Upper lobe of left lung (tissue), 6 donors: ENCODE measurements at places on chromosomes 3 and 15. TPM values are rescaled to one million over a fixed set of nuclear protein-coding genes. Genes with fewer than 3 reads are reported as not detected.

CHRM5 gene
- total RNA-seq, result 0.15 TPM

DNA sequence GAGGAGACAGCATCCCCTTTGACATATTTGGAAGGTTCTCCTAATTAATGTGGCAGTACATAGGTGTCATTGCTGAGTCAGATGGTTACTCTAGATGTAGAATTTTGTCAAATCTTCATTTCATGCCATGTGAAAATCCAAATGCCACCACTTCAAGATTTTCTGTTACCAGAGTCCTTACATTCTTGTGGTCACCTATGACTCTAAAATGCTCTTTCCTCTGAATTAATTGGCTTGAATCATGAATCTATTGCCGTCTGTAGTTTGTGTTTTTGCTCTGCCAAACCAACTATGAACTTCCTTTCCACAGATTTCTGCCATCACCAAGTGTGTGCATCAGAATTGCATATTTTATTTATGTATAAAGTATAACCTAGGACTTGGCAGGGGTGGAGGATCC lies 269.4 kb upstream of the ZPLD1 start:
- H3K36me3 ChIP-seq, result no peaks in the 10 kb centered on the region
- DNase-seq, result no peak
- H3K27ac ChIP-seq, result no peak overlapping the region
- no peaks in the 10 kb centered on the region for H3K27me3 ChIP-seq
- H3K4me3 ChIP-seq, result no peak overlapping the region
- peaks cover 11% of the 10 kb centered on the region for H3K4me1 ChIP-seq

- H3K4me3 ChIP-seq, result no peak overlapping the region
- H3K27me3 ChIP-seq, result no peaks in the 10 kb centered on the region
- no peak overlapping the region for H3K27ac ChIP-seq
- no peaks in the 10 kb centered on the region for H3K4me1 ChIP-seq
Measured at GRCh38 chr15:48190932-48191573, 412 bp upstream of the CTXN2 start.

GRCh38 chr3:25038922-25039321 lies 389.1 kb upstream of the RARB start:
- DNase-seq, result no peak
- no peaks in the 10 kb centered on the region for H3K4me1 ChIP-seq

DNA sequence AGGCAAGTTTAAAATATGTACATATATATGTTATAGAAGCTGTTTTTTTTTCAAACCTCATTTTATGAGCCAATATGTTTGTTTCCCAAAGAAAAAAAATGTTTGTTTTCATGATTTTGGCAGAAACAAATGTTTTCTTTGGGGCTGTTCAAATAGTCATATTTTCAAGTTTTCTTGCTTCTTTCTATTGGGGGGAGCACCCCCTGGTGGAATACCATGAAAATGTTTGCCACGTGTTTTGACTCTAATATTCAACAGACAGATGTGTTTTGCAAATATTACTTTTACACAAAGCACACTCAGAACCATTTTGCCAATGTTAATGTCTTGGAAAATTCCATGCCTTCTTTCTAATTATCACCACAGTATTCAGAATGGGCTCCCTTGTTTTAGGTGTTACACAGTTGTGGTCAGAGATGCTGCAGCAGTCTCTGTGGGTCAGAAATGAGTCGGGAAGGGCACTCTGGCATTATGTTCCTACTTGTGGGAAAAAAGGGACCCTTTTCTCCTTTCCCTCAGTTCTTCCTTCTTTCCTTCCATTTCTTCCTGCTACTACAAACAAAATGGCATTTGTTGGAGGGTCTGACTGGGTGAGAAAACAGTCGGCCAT lies 817.0 kb downstream of the TUSC7 start:
- H3K27ac ChIP-seq, result no peak overlapping the region
- no peaks in the 10 kb centered on the region for H3K36me3 ChIP-seq
- H3K4me3 ChIP-seq, result no peak overlapping the region
